Activated CD4-positive, alpha-beta T cell treated with anti-CD3 and anti-CD28 coated beads for 1 hour (primary cell): ENCODE measurements at places on chromosomes 5 and 9.

- DNase-seq, result no peak
Observed at GRCh38 chr5:75356719-75357118, 19.7 kb downstream of the HMGCR start.

DNA sequence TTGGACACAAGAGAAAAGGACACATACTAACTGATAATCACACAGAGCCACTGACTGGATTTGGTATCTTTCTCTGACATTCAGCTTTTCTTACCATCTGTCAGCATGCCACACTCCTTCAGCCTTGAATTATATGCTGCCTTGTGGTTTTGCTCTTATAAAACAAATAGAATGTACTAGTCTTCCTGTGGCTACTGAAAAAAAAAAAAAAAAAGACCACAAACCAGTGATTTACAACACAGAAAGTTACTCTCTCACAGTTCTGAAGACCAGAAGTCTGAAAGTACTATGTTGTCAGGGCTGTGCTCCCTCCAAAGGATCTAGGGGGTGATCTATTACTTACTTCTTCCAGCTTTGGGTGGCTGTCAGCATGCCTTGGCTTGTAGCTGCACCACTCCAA, 82.3 kb downstream of the THBS4 start:
- DNase-seq, result no peak

DNA sequence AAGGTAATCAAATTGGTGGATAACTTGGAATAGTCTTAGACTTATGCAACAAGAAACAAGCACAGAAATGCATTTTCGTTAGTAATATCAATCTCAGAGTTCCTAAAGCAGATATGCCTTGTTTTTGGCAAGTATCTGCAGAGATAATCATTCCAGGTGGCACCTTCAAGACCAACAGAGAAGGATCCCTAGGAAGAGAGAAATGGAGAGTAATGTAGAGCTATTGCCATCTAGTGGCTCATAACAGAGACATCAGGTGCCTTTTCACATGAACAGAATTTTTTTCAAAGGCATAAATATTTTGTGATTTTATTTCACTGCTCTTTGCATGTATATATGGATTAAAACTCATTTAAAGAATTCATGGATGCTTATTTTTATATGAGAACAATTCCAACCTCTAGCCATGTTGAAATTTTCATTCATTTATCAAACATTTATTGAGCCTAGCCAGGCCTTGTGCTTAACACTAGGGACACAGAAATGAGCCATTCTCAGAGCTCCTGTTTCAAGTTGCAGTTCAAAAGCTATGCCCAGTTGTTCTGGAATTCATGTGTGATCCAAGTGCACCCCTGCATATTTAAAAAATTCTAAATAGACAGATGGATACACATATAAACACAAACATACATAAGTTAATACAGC, 117.5 kb upstream of the OR13F1 start:
- no peak for DNase-seq

DNA sequence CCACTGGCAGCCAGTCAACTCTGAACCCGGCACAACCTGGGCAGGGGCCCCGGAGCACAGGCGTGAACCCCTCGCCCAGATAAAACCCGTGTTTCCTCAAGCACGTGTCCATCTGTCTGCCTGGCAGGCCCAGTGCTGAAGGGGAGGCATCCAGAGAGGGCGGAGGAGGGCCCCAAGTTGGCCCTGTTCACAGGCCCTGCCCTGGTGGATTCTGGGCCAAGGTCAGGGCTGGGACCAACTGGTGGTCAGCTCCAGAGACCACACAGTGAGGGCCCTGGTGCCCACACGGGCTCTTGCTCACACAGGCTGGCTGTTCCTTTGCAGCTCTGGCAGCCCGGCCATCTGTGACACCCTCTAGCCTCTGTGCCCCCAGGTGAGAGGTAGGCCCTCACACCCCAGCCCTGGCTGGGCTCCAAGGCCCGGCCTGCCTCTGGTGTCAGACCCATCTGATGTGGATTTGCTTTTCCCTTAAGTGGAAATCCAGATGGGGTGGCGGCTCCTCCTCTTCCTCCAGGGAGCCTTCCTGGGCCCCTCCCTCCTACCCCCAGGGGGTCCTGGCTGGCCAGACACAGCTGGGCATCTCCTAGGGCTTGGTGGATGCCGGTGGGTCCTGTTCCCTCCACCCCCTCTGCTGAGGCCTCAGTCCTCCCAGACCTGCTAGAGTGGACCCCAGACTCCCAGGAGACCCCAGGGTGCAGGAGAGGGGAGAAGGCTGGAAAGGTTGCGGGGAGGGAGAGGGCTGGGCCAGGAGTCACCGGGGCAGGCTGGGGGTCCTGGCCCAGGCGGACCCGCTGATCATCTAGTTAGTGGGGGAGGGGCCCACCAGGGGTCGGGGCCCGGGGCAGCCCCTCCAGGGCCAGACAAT, 525 bp upstream of the STPG3 start:
- no peak for DNase-seq

DNA sequence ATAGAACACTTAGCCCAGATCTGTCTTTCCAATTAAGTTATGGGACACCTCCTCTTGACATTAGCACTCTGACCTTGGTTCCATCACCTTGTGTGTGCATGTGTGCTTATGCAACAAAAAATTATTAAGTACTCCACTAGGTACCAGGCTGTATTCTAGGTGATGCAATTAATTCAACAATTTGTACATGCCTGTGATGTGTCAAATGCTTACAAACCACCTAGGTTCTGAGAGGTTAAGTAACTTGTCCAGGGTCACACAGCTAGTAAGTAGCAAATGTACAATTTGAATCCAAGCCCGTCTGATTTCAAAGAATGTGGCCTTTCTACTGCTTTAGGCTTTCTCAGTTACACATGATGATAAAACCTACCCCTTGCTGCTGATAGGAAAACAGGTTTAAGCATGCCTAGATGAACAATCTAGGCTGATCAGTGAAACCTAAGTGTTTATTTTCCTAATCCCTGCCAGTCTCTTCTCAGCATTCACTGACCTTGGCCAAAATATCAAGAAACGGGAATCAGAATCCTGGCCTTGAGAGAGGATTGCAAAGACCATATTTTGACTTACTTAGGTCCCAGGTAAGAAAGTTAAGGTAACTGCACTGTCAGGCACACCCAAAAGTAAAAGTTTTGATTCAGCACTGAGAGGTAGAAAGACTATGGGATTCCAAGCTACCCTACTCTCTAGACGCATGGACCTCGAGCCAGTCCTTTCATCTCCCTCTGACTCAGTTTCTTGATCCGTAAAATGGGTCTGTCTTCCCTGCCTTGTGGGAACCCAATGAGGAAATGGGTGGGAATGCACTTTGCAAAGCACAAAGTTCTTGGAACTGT, 1.0 kb downstream of the TBC1D2 start:
- no peak for DNase-seq

DNA sequence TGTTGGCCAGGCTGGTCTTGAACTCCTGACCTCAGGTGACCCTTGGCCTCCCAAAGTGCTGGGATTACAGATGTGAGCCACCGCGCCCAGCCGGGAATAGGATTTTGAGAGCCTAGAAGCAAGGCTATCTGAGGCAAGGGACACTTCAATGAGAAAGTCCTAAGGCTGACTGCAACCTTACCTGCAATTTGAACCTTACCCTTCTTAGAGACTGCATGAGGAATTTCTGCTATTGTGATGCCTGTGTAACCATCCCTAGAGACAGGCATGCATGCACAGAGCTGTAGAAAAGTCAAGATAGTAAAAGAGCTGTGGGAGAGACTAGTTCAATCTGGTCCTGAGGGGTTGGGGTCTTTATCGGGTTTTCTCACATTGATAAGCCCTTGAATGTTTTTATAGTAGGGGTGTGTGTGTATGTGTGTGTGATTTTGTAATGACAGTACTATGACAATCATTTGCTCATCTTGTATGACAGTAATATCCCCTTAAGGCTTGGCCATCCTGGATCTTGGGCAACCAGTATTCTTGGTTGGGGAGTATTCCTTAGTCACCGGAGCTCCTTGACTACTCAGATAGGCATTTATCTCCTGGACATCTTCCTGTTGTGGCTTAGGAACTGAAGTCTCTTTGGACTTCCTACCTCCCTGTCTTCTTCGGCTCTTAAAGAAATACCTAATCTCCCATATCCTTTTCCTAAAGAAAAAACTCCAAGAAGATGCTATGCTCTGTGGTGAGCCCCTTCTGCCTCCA, 11.2 kb downstream of the DNAJB5 start:
- no peak for DNase-seq

GRCh38 chr9:98775831-98776441, 20.4 kb downstream of the ANKS6 start:
- no peak for DNase-seq

DNA sequence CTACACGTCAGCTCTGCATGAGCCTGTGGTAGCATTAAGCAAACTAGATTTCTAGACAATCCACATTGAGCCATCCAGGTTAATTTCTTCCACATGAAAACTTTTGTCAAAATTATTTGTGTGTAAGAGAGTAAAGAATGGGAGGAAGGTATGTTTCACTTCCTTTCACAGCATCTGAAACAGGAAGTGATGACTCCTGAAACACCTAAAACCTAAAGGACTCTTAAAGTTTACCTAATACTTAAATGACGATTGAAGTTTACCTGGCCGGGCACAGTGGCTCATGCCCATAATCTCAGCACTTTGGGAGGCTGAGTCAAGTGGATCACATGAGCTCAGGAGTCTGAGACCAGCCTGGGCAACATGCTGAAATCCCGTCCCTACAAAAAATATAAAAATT, 223.8 kb downstream of the CEMIP2 start:
- no peak for DNase-seq

DNA sequence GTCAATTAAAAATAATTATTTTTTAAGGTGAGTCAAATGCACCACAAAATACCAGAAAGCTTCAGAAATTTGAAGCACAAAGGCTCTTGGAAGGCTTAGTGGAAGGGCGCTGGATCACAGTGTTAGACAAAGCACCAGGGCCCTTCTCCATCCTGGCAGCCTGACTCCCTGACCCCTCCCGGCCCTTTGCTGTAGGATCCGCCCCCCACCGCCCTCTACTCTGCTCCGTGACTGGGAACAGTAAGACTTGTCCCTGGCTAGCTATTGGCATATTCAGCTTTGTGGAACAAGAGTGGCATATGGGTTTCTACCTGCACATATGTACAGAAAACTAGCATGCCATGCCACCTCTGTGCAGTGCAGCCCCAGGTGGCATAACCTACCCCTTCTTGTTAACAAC, 222.1 kb downstream of the SYK start:
- no peak for DNase-seq

GRCh38 chr9:94915476-94916450, 189.3 kb downstream of the AOPEP start:
- no peak for DNase-seq

DNA sequence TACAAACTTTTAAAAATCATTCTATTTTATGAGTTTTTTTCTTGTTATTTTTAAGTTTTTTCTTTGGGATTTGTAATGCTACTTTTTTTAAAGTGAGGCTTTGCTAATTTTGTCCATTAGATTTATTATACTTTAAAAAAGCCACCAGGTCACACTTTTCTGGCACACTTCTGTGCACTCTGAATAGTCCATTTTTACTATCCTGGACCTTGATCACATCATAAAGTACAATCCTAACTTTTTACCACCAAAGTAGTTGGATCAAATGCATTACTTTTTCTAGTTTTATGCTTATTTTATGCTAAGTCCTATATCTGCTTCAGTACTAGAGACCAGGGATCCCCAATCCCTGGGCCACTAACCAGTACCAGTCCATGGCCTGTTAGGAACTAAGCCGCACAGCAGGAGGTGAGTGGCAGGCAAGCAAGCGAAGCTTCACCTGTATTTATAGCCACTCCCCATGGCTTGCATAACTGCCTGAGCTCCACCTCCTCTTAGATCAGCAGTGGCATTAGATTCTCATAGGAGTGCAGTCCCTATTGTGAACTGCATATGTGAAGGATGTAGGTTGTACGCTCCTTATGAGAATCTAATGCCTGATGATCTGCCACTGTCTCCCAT, 16.0 kb downstream of the FRRS1L start:
- DNase-seq, result no peak

DNA sequence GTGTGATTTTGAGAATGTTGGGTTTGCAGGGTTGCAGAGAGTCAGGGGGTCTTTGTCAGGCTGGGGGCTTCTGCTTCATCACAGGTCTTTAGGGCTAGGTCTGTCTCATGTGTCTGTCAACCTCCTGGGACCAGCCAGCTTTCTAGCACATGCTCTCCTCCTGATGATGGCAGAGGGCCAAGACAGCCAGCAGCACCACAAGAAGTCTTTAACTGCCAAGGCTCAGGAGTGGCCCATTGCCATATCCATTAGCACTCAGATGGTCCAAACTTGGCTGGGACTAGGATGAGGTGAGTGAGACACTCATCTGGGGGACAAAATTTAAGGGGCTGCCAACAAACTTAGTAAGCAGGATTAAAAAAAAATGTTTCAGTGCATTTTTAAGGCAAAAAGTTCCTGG, 384.2 kb upstream of the CDH10 start:
- DNase-seq, result no peak

DNA sequence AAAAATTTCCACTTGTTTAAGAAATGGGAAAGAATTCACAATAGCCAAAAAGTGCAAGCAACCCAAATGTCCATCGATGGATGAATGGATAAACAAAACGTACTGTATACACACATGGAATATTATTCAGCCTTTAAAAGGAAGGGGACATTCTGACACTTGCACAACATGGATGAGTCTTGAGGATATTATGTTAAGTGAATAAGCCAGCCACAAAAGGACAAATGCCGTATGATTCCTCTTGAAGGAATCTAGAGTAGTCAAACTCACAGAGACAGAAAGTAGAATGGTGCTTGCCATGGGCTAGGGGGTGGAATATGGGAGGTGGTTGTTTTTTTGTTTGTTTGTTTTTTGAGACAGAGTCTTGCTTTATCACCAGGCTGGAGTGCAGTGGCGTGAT, 3.8 kb upstream of the ATP6V0E1 start:
- DNase-seq, result no peak

- DNase-seq, result no peak
Observed at GRCh38 chr5:116135344-116135743, 50.5 kb downstream of the COMMD10 start.

DNA sequence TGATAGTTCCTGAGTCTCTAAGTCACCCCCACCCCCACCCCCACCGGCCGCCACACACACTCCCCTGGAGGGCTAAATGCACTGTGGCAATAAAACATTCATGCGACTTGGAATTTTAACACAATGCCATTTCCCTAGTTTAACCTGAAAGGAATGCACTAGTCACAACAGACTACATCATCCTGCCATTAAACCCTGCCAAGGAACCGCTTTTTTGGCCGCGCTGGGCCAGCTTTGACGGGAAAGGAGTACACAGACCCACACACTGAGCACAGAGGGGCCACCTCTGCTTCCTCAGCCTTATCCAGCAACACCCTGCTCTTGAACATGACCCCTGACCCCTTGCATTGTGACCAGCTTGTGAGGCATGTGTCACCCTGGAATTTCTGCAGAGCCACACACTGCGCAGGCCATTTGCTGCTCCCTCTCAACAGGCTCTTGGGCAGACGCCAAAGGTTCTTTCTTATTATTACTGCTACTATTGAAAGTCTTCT, 165.3 kb downstream of the BNC2 start:
- no peak for DNase-seq
